Left lung (tissue), 14 donors: ENCODE measurements at places on chromosomes 1 and 21.

DNA sequence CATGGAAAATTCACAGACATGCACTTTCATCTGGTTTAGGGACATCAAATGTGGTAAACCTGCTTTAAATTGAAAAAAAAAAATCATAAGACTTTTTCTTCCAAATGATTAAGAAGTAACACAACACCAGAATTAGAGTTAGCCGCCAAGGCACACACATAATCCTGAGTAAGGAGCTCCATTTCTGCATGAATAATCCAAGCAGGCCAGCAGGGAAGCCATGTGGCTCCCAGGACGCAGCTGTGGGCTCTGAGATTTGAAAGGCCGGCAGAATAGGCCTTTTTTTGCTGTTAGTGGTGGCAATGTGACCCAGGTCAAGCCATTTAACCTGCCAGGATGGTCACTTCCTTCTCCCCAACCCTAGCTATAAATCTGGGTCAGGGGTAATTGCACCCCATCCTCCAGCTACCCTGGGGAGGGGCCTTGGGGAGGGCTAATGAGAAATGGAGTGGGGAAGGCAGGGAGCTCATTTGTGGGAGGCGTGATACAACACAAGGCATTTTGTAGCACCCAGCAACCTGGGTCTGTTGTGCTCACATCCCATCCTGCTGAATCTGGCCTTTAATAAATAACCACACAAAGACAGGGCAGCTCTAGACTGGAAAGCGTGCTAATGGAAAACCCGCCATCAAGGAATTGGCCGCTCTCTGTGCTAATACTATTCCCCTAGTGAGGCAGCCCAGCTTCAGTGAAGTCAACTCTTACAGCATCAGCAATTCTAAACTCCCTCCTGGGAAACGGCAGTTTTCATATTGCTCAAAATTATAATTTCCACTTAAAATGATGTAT is 178.5 kb downstream of the RHOU start:
- no peak for DNase-seq

- peak; percentile 54 for DNase-seq
Measured at GRCh38 chr1:8182034-8182761, 135.7 kb upstream of the SLC45A1 start.

GRCh38 chr1:231194476-231194842 is 32.6 kb downstream of the TRIM67 start:
- DNase-seq, result no peak

GRCh38 chr1:197674286-197674685 is 101.0 kb downstream of the DENND1B start:
- DNase-seq, result no peak
